NCI-H1048 (cell line): ENCODE measurements at places on chromosomes 5 and 9.

GRCh38 chr9:35273591-35273990 is 111.8 kb downstream of the UNC13B start:
- DNase-seq, result no peak

- no peak for DNase-seq
Observed at GRCh38 chr9:134177624-134178393, 13.4 kb upstream of the RNU6ATAC start.

- no peak for DNase-seq
Observed at GRCh38 chr9:2419347-2419746, 202.2 kb upstream of the VLDLR start.

DNA sequence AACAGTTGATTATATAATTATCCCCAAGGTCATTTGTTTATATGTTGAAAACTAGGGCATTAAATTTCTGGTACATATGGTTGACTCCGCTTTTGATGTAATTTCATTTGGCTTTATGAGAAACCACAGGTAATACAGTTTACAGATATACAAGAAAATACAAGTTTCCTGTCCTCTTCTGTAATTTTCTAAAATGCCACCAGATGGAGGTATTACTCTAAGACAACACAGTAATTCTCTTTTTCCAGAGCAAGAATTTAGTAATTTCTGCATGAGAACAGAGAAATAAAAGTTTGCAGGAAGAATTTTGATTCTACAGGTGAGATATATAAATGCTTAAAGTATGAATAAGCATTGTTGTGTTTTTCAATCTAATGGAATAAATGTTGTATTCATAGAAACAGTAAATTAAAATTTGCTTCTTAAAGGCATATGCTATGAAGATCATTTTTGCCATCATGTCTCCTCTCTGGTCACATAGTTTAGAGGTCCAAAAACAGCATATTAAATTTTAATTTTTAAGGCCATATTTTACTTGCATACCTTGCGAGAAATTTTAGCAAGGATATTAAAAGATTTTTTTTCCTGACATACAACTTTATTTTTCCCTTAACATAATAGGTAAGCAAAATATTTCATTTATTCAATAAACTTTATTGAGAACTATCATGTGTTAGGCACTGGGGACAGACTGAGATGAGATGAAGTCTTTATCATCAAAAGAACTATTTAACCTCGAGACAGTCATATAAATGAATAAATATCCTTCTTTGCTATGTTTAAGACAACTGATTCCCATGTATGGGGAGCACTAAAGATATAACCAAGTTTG is 22.7 kb downstream of the CHD1 start:
- peak; percentile 14 for DNase-seq

- no peak for DNase-seq
Observed at GRCh38 chr9:116322521-116322920, 168.9 kb downstream of the PAPPA start.

GRCh38 chr5:40484495-40484894 is 195.2 kb upstream of the PTGER4 start:
- no peak for DNase-seq

DNA sequence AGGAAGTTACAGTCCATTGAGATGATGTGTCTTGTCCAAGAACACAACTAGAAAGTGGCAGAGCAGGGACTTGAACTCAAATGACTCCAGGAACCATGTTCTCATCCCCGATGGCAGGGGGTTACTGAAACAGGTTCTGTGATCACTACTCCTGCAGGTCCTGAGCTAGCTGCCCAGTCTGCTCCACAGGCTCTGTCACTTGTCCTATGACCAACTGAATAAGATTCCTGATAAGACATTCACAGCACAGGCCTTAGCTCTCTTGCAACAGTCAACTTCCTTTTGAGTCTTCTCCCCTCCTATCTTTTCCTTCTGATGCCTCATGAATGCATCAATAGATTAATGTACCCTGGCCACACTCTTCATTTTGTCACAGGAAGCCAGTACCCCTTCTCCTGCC is 109.2 kb downstream of the SH3TC2 start:
- DNase-seq, result no peak

DNA sequence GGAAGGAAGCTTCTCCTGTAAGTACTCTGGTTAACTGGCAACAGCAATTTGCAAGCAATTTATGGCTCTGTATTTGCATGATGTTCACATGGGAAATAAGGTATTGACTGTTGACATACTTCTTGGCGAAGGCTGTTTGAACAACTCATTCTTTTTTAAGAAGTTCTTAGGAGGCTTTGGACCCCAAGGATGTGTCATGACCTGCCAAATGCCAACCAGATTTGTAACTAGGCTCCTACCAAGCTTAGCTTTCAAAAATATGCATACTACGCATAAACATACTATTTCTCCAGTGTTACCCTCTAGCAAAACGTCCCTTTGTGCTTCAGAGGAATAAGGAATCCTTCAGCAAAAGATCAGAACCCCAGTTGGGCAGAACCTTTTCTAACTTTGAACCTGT is 165.2 kb upstream of the MSX2 start:
- DNase-seq, result peak; percentile 12

DNA sequence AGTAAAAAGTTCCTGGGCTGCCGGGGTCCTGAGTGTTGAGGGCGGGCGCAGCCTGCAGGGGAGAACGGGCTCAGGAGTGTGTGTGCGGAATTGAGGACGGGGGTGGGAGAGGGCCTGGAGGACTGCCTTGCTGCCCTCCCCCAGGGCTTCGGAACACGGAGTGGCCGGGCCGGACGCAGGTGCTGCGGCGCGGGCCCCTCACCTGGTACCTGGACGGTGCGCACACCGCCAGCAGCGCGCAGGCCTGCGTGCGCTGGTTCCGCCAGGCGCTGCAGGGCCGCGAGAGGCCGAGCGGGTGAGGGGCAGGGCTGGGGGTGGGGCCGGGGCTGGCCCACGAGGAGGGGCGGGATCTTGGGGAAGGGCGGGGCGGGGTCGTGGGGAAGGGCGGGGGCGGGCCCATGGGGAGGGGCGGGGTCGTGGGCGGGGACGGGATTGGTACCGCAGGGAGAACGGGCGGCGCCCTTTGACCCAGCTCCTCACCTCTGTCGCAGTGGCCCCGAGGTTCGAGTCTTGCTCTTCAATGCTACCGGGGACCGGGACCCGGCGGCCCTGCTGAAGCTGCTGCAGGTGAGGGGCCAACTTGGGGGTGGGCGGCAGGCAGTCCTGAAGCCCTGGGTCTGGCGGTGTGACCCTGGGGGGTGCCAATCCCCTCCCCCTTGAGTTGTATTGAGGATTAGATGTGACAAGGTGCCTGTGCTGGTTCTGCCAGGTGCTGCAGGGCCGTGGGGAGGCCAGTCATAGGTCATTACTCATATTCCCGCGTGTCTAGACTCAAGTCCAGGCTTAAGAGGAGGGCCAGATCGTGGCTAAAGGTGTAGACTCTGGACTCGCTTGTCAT is 7.1 kb downstream of the FPGS start:
- DNase-seq, result peak; percentile 33

- no peak for DNase-seq
Observed at GRCh38 chr5:173662581-173663351, 46.3 kb upstream of the BOD1 start.

GRCh38 chr5:21784487-21784886 is 1068.7 kb downstream of the CDH12 start:
- DNase-seq, result no peak

- no peak for DNase-seq
Observed at GRCh38 chr9:75027187-75028107, 646 bp downstream of the CARNMT1 start.

GRCh38 chr5:98503616-98504015 is 269.8 kb upstream of the RGMB start:
- no peak for DNase-seq

DNA sequence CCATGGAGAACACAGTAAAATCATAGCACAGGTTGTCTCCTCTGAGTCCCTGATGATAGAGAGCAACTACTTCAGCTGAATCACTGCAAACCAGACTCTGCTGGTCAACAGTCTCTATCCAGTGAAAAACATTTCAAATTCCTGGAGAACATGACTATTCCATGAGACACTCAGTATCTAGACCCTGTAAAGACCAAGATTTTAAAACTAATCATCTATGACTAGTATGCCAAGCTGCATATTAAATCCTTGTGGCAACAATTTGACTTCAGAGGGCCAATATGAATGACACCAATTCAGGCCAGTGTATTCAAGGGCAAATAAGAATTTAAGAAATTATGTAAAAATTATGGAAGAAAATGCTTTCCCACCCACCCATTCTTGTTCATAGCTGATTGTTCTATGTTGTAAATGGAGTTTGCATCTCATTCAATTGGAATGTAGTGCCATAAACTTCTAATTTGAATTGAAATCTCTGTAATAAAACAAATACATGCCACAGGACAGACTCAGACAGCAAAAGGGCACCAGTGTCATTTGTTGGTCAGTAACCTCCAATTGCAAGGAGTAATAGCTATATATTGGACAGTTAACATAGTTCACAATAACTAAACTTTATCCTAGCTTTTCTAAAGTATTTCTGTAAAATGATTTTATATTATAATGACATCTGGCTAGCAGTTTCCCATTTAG is 80.1 kb upstream of the LPAR1 start:
- no peak for DNase-seq

DNA sequence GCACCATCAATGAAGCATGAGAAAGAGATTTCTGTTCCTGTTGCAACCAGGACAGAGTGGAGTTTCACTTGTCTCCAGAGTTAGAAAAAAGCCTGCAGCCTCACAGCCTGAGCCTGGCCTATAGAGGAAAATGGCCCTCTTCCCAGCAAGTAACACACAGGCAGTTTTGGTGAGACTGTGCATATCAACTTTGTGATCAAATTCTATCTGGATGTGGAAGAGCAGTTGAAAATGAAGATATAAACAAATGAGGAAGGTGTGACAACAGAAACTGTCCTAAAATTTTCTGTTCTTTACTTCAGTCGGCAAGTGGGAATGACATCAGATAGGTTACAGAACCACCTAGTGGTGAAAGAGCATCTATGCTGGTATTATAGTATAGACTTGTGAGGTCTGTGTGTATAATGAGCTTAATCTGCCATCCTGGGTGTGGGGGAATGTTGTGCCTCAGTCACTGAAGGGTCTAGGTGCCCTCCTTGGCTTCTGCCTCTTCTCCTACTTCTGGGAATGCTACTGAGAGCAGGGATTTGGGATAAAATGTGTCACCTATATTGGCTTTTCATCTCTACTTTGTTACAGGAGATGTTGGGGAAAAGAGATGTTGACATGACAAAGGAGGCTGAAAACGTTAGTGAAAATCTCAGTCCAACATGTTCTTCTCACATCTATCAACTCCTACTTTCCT is 28.2 kb downstream of the YIPF5 start:
- DNase-seq, result no peak

GRCh38 chr9:34591248-34591916 is 1.9 kb upstream of the CNTFR start:
- DNase-seq, result no peak

DNA sequence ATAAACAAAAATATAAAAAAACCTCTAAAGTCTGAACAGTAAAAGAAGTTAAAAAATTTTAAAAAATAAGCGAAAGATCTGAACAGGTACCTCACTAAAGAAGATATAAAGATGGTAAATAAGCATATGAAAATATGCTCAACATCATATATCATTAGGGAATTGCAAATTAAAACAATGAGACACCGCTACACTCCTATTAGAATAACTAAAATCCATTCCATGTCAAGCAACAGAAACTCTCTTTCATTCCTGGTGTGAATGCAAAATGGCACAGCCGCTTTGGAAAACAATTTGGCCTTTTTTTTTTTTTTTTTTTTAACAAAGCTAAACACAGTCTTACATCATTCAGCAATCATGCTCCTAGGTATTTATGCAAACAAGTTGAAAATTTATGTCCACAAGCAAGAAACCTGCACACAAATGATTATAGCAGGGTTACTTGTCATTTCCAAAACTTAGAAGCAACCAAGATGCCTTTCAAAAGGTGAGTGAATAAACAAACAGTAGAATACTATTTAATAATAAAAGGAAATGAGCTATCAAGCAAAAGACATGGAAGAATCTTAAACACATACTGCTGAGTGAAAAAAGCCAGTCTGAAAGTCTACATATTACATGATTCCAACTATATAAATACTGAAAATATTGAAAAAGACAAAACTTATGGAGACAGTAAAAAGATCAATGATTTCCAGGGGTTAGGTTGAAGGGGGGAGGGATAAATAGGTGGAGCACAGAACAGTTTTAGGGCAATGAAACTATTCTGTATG is 22.1 kb downstream of the ANXA1 start:
- peak; percentile 68 for DNase-seq

DNA sequence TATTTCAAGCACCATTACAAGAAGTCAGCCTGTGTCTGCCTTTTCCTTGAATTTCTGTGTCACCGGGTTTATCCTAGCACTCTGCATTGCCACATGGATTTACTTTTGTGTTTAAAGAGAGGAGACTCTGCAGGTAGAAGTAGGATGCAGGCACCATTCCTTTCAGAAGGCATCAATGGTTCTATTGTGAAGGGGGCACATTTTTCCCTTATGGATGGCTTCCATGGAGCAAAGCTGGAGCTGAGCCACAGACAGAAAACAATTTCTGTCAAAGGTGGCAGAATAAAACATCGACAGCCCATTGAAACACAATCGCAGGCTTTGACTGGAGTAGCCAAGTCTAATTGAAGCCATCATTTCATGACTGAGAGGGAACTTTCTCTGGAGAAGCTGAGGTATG is 288.0 kb upstream of the ANKH start:
- no peak for DNase-seq

- DNase-seq, result no peak
Observed at GRCh38 chr5:145562931-145563330, 272.2 kb downstream of the PRELID2 start.

GRCh38 chr5:65883461-65883860 is 42.9 kb upstream of the ERBIN start:
- DNase-seq, result no peak

DNA sequence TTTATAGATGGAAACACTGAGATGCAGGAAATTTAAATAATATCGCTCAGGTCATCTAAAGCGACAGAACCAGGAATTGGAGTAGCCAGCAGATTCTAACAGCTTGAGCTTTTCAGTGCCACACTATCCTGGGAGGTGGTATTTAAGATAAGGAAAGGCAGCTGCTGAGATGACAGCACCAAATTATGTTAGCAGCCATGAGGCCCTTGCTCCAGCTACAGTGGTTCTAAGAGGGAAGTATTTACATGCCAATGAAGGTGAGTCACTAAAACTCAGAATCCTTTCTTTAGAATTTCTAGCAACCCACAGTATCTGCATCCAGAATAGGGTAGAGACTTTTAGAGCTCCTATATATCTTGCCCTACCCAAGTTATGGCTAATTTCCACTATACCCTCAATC is 127.0 kb upstream of the VLDLR start:
- DNase-seq, result no peak

GRCh38 chr5:7577381-7577780 is 181.4 kb downstream of the ADCY2 start:
- no peak for DNase-seq
